ENCODE measurements at places on chromosomes 16 and 17.

GRCh38 chr16:25228372-25228771, 11.6 kb downstream of the AQP8 start:
- DNase-seq: no peak

DNA sequence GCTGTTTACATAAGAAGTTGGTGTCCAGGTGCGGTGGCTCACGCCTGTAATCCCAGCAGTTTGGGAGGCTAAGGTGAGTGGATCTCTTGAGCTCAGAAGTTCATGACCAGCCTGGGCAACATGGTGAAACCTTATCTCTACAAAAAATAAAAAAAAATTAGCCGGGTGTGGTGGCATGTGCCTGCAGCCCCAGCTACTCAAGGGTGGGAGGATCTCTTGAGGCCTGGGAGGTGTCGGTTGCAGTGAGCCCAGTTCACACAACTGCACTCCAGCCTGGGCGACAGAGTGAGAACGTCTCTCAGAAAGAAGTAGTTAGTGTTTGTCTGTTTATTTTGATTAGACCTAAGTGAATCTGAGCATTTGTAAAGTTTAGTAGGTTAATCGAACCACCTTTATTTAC, 12.8 kb downstream of the DDX19A start:
- no peak for DNase-seq

DNA sequence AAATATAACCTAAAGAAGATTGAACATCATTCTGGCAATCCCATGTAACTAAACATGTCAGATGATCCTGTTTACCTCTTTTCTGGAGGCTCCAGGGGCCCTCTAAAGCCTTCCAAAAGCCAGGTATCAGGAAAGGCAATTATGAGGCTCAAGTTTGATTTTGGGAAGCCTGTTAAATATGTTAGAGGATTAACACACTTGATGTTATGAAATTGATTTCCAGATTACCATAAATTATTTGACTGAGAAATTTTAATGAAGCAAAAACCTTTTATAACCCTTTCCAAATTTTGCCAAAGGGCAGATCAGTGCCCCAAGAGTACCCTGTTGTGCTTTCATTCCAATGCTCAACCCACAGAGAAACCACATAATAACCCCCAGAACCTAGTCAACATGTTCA, 29.3 kb downstream of the PHKB start:
- DNase-seq: no peak

DNA sequence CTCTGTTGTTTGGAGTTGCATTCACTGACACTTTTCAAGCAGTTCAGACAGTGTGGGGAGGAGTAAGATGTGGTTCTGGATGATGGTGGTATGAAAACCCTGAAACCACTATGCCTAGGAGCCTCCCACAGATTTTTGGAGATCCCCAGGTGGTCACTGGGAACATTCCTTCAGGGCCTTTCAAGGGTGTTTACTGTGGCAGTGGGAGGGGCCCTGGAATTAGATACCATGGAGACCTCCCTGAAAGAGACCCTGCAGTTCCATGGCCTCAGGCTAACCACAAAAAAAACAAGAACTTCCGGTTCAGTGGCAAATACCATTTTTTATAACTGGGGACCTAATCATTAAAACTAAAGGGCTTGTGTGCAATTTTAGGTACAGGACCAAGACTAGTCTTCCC, 79.9 kb downstream of the TMEM100 start:
- DNase-seq: no peak

GRCh38 chr17:35705230-35705629, 26.2 kb upstream of the RASL10B start:
- DNase-seq: no peak

DNA sequence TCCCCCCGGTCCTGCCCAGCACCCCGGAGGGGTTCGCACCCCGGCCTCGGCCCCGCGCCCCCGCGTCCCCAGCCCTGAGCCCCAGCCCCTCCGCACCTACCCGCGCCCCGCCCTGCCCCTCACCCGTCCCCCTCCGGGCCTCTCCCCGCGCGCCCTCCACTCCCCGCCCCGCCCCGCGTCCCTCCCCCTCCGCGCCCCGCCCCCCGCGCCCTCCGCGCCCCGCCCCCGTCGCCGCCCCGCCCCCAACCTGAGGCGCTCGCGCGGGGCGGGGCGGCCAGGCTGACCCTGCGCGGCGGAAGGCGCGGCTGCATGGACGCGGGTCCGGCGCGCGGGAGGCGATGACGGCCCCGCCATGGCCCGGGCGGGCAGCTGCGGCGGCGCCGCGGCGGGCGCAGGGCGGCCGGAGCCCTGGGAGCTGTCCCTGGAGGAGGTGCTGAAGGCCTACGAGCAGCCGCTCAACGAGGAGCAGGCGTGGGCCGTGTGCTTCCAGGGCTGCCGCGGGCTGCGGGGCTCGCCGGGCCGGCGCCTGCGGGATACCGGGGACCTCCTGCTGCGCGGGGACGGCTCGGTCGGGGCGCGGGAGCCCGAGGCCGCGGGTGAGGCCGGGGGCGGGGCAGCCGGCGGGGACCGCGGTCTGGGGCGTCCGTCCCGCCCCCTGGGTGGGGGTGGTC, at the start of gene SPIRE2:
TSS of gene SPIRE2 (plus strand) at position 277 of the 671 bp plus-strand sequence. CDS start at position 353, 76 bp downstream.
- DNase-seq: no peak

GRCh38 chr17:78493450-78493849, 83.7 kb downstream of the DNAH17 start:
- no peak for DNase-seq

- no peak for DNase-seq
These were observed 700 bp downstream of the MFAP4 start for GRCh38 chr17:19386051-19386929.

- DNase-seq: no peak
These were observed 837.9 kb upstream of the RBFOX1 start for GRCh38 chr16:6494716-6495115.

All from GM18507 (cell line).